Heart right ventricle (tissue), 16 donors: ENCODE measurements at places on chromosomes 1 and 21. TPM values are rescaled to one million over a fixed set of nuclear protein-coding genes. Genes with fewer than 3 reads are reported as not detected.

DNA sequence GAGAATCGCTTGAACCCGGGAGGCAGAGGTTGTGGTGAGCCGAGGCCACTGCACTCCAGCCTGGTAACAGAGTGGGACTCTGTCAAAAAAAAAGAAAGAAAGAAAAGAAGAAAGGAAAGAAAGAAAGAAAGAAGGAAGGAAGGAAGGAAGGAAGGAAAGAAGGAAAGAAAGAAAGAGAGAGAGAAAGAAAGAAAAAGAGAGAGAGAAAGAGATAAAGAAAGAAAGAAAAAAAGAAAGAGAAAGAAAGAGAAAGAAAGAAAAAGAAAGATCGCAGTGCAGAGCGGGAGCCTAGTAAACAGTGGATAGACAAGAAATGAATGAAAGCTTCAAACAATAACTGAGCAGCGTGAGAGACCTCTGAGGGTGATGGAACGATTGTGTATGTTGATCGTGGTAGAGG, 20.6 kb upstream of the GRHL3 start:
- DNase-seq, result no peak

DNA sequence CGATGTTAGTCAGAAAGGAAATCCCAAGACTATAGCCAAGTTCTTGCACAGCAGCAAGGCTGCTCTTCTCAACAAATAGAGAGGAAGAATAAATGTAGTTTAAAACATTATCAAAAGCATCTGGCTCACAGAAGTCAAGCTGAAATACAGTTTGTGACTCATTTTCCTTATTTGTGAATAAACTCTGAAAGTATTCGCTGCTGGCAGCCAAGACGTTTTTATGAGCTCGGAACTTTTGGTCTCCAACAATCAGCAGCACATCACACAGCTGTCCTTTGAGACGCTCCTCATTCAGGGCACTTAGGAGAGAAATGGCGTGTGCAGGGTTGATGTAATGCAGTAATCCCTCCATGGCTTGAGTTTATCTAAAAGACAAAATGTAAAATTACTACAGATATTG, 16.4 kb downstream of the ZBTB21 start:
- no peak for DNase-seq

PSRC1 gene
- 0.38 TPM for total RNA-seq

A3GALT2 gene
- total RNA-seq, result not detected

BMP8A gene
- not detected for total RNA-seq

OLFML3 gene
- total RNA-seq, result 7.3 TPM
